Natural killer cell treated with Interleukin-12 subunit alpha and Interleukin-12 subunit beta and Interleukin-15 and Interleukin-18, amount 100 ng/mL, for 72 hours (primary cell): ENCODE measurements at places on chromosomes 1 and 21. TPM values are rescaled to one million over a fixed set of nuclear protein-coding genes. Genes with fewer than 3 reads are reported as not detected.

BSND gene
- not detected for total RNA-seq

TSPEAR gene
- total RNA-seq = not detected

HRNR gene
- not detected for total RNA-seq

CPT2 gene
- total RNA-seq = 12.3 TPM

UBXN10 gene
- 0.26 TPM for total RNA-seq

DPH5 gene
- 20.1 TPM for total RNA-seq

DNA sequence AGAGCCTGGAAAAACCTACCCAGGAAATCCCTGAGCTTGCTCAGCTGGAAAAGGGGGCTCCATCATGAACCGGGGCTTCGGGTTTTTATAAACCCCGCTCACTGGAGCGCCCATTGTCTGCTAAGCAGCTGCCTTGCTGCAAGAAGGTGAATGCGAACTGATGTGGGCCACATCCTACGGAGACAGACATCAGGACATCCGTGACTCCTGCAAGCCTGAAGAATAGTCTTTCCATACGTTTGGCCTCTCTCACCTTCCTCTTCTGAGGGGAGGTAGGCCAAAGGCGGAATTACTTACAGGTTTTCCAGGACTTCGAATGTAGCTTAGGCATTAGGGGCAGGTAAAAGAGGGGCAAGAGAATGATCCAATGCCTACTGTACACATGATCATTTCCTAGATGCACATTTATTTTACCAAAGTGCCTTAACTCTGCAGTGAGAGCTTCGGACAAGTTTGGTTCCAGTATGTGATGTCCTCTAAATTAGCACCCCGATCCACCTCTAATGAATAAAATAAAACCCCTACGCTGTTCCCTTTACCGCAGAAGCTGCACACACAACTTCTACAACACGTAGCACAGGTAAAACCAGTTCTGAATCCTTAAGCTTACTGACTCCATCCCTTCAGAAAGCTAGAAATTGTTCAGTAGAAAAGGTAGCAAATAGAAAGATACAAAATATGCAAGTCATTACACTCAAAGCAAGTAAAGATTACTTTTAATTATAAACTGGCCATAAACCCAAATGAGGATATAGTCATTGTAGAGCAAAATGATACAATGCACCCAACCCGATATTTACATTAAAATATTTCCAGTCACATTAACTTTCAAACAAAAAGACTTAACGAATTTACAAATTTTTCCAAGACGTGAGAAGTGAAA, 866 bp upstream of the SORT1 start:
- DNase-seq = no peak

DNA sequence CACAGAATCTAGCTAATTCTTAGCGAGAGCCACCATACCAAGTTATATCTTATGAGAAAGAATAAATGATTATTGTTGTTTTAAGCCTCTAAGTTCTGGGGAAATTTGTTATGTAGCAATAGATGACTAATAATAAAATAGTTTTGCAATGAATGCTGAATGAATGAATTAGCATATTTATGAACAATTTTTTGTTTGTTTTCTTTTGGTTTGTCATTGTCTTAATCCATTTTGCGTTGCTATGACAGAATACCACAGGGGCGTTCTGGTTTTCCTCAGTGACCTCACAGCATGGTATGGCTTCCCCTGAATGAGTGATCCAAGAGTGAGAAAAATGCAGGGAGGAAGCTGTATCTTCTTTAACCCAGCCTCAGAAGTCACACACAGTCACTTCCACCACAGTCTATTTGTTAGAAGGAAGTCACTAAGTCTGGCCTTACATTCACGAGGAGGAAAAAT, 53.8 kb upstream of the HPDL start:
- no peak for DNase-seq

DNA sequence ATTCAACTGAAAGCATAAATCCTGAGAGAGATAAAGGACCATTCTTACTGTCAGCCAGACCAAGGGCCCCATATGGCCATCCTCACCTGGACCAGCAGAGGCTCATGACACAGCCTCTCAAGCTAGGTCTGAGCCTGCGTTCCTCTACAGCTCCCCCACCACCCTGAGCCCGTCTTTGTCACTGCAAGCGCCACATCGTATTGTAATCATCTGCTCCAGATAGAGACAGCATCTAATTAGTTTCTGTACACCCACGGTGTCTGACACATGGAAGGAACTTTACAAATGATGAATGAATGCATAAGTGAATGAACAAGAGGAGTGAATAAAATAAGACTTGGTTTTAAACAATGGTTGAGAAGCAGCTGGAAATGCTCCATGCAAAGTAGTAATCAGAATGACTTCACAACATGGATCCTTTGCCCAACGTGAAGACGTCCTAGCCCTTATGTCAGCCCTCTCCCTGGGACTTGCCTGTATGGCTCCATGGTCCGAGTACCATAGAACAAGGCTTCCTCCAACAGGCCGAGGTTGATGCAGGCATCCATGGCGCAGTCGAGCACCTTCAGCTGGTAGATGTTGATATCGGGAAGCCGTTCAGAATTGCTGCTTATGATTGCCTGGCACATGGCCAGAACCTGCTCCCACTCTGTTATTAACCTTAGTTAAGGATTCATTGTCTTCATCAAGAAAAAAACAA, 648.9 kb downstream of the SMYD3 start:
- DNase-seq = no peak

DNA sequence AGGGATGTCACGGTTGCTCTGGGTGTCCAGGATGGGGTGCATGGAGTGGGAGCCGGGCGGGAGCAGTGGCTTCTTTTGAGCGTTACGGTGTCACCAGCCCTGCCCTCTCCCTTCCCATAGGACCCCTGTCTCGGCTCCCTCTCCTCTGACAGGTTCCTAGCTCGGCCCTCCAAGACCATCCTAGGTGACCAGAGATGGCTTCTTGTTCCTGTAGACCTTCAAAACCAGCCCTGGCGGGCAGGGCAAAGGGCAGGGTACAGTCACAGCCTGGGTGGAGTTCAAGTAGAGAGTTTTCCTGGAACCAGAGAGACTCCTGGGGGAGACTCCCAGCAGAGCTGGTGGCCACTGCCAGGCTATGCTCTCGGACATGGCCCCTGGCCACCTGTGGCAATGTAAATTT, 345.6 kb upstream of the AJAP1 start:
- no peak for DNase-seq

DNA sequence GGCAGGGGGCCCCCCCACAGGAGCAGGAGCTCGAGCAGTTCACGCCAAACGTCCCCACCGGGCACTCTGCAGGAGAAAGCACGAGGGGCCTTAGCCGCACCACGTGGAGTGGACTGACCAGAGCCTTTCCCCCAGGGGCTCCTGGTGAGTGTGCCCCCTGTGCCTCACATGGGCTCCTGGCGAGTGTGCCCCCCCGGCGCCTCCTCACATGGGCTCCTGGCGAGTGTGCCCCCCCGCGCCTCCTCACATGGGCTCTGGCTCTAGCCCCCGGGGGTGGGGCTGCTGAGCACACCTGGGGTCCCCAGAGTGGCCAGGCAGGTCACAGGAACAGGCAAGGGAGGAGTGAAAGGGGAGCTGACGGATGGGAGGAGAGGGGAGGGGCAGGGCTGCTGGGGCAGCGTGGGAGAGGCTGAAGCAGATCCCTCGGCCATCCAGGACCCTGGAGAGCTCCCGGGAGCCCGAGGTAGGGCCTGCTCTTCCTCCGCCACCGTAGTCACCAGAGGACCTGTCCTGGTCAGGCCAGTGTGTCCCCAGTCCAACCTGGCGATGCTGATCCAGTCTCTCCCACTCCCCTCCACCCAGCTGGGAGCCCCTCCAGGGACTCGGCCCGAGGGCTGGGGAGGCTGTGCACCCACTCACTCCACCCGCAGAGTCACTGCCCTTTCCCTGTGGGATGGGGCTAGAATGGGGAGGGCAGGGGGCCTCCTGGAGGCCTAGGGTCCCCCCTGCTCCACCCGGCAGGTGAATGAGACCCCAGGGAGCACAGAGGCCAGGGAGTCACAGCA, 47.6 kb downstream of the ARHGEF16 start:
- DNase-seq = peak; percentile 82

GRCh38 chr1:109024646-109025045, 17.3 kb downstream of the WDR47 start:
- no peak for DNase-seq

- DNase-seq = no peak
These were observed 125.2 kb upstream of the PTBP2 start for GRCh38 chr1:96596226-96596922.

- DNase-seq = no peak
These were observed 10.0 kb downstream of the NHLH2 start for GRCh38 chr1:115830963-115831362.

DNA sequence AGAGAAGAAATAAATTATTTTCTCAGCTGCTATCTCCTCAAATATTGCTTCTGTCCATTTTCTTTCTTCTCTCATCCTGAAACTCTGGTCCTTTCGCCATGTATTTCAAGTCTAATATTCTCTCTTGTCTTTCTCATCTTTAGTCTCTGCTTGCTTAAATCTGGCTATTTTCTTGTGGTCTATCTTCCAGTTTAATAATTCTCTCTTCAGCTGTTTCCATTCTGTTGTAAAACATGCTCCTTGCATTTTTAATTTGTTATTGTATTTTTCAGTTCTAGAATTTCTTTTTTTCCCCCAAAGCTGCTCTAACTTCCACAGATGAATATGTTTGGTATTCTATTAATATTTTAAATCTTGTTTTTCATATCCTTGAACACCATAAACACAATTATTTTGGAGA, 70.1 kb upstream of the TMPRSS2 start:
- DNase-seq = no peak

DNA sequence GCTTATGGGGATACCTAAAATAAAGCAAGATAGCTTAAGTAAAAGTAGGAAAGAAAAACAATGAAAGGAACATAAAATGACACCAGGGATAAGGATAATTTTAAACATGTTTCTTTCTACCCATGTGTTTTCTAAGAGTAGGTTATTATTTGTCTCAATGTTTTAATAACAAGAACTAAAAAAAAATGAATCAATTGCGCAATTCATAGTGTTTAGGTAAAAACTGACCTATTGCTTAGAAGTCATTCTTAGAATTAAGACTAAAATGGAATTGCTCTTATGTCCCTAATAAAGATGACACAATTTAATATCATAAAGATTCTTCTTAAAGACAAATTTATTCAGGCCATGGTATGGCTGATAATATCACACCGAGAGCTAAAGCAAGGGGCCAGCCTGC, 58.0 kb upstream of the COL24A1 start:
- DNase-seq = no peak

DNA sequence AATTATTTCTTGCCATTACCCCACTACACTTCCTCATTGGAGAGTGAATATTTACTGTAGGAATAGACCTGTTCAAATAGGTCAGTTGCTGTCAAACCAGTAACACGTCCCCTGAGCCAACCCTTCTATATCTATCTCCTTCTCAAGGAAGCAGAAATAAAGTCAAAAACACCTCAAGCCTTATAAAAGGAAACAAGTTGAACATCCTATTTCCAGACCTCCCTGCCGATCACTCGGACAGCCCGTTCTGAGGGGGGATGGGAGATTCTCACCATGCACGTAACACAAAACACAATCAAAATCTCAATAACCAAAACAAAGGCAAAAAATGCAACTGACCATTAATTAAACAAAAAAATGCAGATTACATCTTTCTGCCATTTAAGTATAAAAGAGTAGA, 121.5 kb upstream of the KRTAP19-8 start:
- no peak for DNase-seq

DNA sequence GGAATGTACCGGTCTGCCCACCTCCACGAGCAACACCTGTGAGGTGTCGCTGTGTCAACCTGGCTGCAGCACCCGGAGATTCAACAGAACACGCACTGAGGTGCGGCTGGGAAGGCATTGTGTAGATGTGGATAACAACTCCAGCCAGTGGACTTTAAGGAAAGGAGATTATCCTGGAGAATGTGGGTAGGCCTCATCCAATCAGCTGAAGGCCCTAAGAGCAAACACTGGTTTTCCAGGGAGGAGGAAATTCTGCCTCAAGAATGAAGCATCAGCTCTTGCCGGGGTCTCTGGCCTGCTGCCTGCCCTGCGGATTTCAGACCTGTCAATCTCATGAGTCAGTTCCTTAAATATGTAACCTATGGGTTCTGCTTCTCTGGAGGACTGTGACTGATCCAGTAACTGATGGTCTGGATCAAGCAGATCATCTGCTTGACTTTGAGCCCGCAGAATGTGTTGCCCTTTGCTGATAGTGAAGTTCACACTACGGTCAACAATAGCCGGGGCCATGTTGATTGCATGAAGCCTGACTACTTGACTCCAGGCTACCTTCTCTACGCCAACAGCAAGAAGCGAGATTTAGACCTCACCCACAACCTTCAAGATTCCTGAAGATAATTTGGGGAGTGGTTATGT, 15.9 kb upstream of the PRDM15 start:
- DNase-seq = no peak

GRCh38 chr1:203116091-203116820, 11.3 kb upstream of the ADORA1 start:
- no peak for DNase-seq

GRCh38 chr1:47883963-47884362, 113.2 kb downstream of the TRABD2B start:
- no peak for DNase-seq

GRCh38 chr21:41819236-41819855, 52.5 kb upstream of the RIPK4 start:
- no peak for DNase-seq

- no peak for DNase-seq
These were observed 394.4 kb upstream of the CHRM3 start for GRCh38 chr1:238991765-238992495.
